Heart right ventricle (tissue), 16 donors: ENCODE measurements at places on chromosomes 1 and 21. TPM values are rescaled to one million over a fixed set of nuclear protein-coding genes. Genes with fewer than 3 reads are reported as not detected.

DNA sequence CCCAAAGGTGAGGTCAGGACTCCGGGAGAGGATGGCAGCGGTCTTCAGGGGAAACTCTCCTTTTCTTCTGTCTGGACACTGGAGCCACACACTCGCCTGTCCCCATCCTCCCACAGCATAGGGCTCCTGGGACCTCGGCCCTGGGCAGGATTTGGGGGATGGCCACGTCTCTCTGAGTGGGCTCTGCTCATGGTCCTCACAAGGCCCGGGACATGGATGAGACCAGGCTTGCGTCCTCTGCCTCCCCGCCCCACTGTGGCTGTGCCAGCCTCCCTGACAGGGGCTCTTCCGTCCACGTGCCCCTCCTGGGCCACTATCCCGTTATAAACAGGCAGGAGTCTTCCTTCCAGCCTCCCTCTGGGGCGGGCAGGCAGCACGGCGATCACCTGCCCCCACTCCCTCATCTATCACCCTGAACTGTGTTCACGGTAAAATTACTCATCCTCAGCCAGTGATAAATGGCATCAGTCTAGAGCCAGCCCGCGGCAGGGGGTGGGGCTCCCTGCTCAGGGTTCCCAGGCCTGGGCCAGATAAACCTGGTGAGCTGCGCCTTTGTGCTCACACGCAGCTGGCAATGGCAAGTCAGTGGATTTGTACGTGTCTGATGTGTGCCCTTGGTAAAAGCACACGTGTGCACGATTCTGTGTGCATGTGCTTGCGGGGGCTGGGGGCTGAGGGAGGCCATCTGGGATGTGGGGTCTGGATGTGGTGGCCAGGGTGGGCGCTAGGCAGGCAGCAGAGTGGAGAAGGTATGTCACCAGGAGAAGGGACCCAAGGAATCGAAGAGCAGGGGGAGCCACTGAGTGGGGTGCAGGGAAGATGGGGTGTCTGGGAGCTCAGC lies 12.6 kb upstream of the SAMD11 start:
- no peak overlapping the region for H3K4me3 ChIP-seq
- DNase-seq, result no peak
- no peak overlapping the region for H3K27ac ChIP-seq
- no peaks in the 10 kb centered on the region for H3K36me3 ChIP-seq

ACTRT2 gene
- total RNA-seq, result not detected

C1orf94 gene
- not detected for total RNA-seq

DNA sequence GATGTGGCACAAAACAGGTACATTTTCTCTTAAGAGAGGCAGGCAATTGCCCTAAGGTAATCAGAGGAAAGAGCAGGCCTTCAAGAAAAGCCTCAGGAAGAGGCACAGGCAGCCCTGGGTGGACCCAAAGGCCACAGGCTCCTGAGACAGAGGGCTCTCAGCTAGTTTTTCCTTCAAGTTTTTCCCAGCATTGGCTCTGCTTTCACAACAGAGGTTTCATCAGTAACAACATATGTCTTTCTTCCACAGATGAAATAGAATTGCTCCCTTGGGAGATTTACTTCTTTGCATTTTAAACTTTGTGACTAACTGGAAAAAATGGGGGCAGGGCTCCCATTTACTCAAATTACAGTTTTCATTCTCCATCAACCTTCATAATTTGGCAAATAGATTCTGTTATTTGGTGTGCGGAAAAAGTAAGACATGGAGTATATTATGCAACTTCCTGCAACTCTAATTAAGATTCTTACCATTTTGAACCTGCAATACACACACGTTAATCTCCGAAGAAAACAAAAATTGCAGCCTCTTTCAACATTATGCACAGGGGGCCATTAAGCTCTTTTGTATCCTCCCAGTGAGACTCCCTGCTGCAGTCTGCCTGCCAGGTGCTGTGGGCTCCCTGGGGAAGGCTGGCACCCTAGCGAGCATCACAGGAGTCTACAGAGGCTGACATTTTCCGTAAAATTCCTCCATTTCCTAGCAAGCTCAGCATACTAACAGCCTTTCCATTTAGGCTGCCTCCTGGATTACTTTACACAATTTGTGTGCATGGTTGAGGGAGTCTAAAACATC lies 282.3 kb downstream of the USH2A start:
- no peak overlapping the region for H3K27ac ChIP-seq
- no peaks in the 10 kb centered on the region for H3K36me3 ChIP-seq
- no peaks in the 10 kb centered on the region for H3K27me3 ChIP-seq
- DNase-seq, result no peak
- H3K4me3 ChIP-seq, result no peak overlapping the region

CAMK1G gene
- total RNA-seq, result not detected

- H3K4me1 ChIP-seq, result no peaks in the 10 kb centered on the region
- H3K4me3 ChIP-seq, result no peak overlapping the region
- no peak overlapping the region for H3K27ac ChIP-seq
- no peaks in the 10 kb centered on the region for H3K36me3 ChIP-seq
Observed at GRCh38 chr1:174761901-174762585, 237.7 kb upstream of the CACYBP start.

RIPPLY3 gene
- total RNA-seq, result not detected

DNA sequence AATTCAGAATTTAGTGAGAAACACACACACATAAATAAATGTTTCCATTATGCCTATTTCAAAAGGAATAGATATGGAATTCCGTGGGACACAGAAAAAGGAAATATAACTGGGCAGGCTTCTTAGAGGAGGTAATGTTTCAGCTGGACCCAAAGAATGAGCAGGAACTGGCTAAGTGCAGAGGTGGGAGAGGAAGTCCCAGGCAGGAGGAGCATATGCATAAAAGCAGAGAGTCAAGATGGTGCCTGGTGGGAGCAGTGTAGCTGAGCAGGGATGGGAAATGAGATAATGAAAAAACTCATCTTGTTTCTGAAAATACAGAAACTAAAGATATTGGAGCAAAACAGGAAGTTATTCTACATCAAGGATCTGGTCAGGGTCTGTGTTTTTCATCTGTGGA lies 115.2 kb upstream of the MAGI3 start:
- no peaks in the 10 kb centered on the region for H3K36me3 ChIP-seq
- peaks cover 5% of the 10 kb centered on the region for H3K27me3 ChIP-seq
- no peaks in the 10 kb centered on the region for H3K4me1 ChIP-seq
- DNase-seq, result no peak
- no peak overlapping the region for H3K27ac ChIP-seq
- H3K4me3 ChIP-seq, result no peak overlapping the region

CYP4B1 gene
- 0.86 TPM for total RNA-seq
